ENCODE measurements at places on chromosomes 3 and 15. TPM values are rescaled to one million over a fixed set of nuclear protein-coding genes. Genes with fewer than 3 reads are reported as not detected.

- DNase-seq, result no peak
- H3K4me1 ChIP-seq, result no peaks in the 10 kb centered on the region
- H3K4me3 ChIP-seq, result no peak overlapping the region
These were observed 33.9 kb upstream of the TBC1D23 start for GRCh38 chr3:100226712-100227429.

DNA sequence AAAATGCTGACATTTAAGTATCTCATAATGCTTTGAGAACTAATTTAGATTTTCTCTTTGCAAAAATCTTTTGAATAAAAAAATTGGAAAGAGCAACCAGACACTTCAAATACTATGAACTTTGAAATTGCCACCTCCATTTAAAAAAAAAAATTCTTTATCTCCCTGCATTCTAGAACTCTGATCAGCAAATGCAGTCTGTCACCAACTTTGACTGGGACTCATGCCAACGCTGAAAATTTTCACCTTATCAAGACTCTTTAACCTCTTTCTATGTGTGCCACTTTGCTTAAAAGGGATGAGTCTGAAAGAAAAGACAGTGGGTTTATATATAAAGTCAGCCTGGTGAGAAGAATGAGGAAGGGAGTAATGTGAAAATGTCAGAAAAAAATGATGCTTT, 191.2 kb upstream of the ARPP21 start:
- no peaks in the 10 kb centered on the region for H3K27me3 ChIP-seq
- no peak overlapping the region for H3K4me3 ChIP-seq
- no peak for DNase-seq

GRCh38 chr15:72833561-72833960, 50.0 kb upstream of the ADPGK start:
- H3K27ac ChIP-seq, result no peak overlapping the region
- H3K36me3 ChIP-seq, result no peaks in the 10 kb centered on the region
- H3K27me3 ChIP-seq, result peaks cover 9% of the 10 kb centered on the region
- no peak for DNase-seq
- no peak overlapping the region for H3K4me3 ChIP-seq

DNA sequence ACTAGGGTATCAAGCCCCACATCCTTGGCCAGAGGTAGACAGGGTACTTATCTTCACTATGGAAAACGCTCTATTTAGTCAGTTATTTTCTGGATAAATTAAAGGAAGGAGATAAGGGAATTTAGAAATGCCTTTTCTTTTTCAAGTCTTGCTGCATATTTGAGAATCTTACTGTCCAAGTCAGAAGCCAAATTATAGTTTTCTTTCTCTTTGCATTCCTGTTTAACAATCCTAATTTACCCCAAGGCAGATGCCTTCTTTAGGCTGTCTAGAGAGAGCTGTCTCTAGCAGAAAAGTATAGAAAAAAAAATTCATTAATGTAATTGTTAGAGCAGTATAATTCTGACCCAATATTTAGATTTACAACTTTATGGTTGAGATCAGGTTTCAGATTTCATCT, 64.4 kb upstream of the TBC1D5 start:
- peaks cover 14% of the 10 kb centered on the region for H3K4me1 ChIP-seq
- no peak for DNase-seq
- no peak overlapping the region for H3K27ac ChIP-seq
- no peaks in the 10 kb centered on the region for H3K36me3 ChIP-seq
- H3K4me3 ChIP-seq, result no peak overlapping the region

DNA sequence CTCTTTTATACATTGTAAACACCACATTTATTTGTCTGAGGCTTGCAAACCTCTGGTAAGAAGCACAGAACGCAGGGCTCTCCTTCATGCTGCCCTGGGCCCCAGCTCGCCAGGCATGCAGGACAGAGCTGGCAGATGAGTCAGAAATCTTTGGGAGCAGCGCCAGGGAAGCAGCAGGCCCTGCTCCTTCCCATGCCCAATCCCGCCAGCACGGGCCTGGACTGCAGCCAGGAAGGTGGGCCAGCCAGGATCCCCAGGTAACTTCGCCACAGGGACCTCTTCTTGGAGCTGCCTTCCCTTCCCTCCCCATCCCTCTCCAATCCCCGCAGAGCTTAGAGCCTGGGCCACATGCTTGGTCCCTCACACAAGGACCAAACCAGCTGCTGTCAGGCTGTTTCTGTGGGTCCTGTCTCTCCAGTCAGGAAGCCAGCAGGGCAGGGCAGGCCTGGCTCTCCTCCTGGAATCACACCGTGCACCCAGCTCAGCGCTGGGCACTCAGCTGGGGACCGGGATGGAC, 8.8 kb downstream of the STOML1 start:
- no peak overlapping the region for H3K27ac ChIP-seq
- no peak for DNase-seq
- H3K27me3 ChIP-seq, result no peaks in the 10 kb centered on the region
- H3K36me3 ChIP-seq, result peaks cover 8% of the 10 kb centered on the region

DNA sequence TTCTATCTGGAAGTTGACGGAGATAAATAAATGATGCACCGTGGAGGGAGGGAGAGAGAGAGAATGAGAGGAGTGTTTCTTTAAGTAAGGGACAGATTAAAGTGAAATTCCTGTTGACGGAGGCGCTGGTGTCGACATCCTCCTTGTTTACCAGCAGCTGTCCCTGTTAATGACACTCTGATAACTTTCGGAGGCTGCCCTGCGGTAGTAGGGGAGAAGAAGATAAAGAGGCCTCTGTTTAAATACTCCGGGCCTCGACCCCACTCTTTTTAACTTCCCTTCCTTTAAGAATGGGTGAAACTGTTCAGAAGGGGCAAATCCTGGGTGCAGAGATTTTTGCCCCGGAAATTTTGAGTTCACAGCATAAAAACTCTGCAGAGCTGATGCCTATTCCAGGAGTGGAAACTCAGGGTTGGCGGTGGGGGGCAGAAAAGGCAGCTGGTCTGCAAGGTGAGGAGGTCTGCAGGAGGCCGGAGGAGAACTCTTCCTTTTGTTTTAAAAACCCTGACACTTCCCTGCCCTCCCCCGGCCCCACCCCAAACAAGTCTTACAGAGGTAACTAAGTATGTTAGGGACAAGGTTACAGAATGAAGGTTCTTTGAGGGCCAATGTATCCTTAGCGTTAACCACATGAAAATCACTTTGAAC, 276.6 kb upstream of the NR2F2 start:
- no peaks in the 10 kb centered on the region for H3K36me3 ChIP-seq
- H3K4me3 ChIP-seq, result no peak overlapping the region
- DNase-seq, result no peak
- peaks cover 38% of the 10 kb centered on the region for H3K27me3 ChIP-seq

- peak overlapping the region; percentile 77 for H3K27ac ChIP-seq
- H3K4me3 ChIP-seq, result peak overlapping the region; percentile 55
- H3K36me3 ChIP-seq, result peaks cover 4% of the 10 kb centered on the region
- peaks cover 57% of the 10 kb centered on the region for H3K4me1 ChIP-seq
These were observed 11.6 kb downstream of the ADAMTS17 start for GRCh38 chr15:100330221-100330620.

DNA sequence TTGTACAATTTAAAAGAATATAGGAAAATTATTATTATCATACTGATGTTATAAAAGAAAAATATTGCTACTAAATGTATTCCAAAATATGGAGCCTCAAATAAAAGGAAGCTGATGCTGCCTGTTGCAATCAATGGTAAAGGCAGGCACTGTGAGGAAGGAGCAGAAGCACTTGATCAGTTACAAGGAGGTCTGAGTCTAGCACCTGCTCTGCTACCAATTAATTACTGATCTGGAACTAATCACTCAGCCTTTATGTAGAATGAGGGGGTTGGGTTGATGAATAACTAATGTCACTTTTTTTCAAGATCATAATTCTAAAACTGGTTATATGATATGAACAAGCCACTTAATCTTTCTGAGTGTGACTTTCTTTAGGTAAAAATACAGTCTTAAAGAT, 5.5 kb downstream of the ADGRG7 start:
- no peak overlapping the region for H3K27ac ChIP-seq
- H3K27me3 ChIP-seq, result peaks cover 14% of the 10 kb centered on the region
- DNase-seq, result no peak
- no peak overlapping the region for H3K4me3 ChIP-seq
- H3K4me1 ChIP-seq, result peaks cover 2% of the 10 kb centered on the region

- H3K27me3 ChIP-seq, result peaks cover 80% of the 10 kb centered on the region
- H3K4me3 ChIP-seq, result peak overlapping the region; percentile 71
- DNase-seq, result peak; percentile 34
- peaks cover 49% of the 10 kb centered on the region for H3K4me1 ChIP-seq
- H3K36me3 ChIP-seq, result no peaks in the 10 kb centered on the region
These were observed 3.7 kb downstream of the ISL2 start for GRCh38 chr15:76340198-76340802.

DNA sequence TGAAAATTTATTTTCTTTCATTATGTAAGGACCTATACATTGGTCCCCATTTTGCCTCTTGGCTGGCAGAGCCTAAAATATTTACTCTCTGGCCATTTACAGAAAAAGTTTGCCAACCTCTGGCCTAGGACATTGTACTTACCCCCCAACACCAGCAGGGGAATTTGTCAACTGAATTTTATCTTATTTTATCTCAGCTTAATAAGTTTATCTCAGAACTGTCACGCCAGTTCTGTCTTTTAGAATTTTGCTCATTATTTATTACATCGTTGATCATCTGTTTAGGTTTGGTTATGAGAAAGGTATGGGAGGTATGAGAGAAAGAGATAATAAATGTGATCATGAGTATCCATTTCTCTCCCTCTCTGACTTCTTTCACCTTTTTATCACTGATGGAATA, 38.3 kb downstream of the CHD2 start:
- H3K4me3 ChIP-seq, result no peak overlapping the region
- peaks cover 39% of the 10 kb centered on the region for H3K4me1 ChIP-seq
- no peak for DNase-seq
- peaks cover 79% of the 10 kb centered on the region for H3K36me3 ChIP-seq
- no peaks in the 10 kb centered on the region for H3K27me3 ChIP-seq

- H3K36me3 ChIP-seq, result no peaks in the 10 kb centered on the region
- H3K4me1 ChIP-seq, result peaks cover 32% of the 10 kb centered on the region
- DNase-seq, result no peak
- H3K27ac ChIP-seq, result peak overlapping the region; percentile 66
- H3K4me3 ChIP-seq, result no peak overlapping the region
These were observed 56.7 kb downstream of the CCNL1 start for GRCh38 chr3:157103280-157103679.

- H3K4me3 ChIP-seq, result no peak overlapping the region
- no peaks in the 10 kb centered on the region for H3K27me3 ChIP-seq
- peak overlapping the region; percentile 44 for H3K27ac ChIP-seq
- no peaks in the 10 kb centered on the region for H3K36me3 ChIP-seq
- H3K4me1 ChIP-seq, result peaks cover 12% of the 10 kb centered on the region
These were observed 39.0 kb downstream of the CYP11A1 start for GRCh38 chr15:74328331-74329056.

- H3K27me3 ChIP-seq, result no peaks in the 10 kb centered on the region
- no peaks in the 10 kb centered on the region for H3K36me3 ChIP-seq
- no peak overlapping the region for H3K27ac ChIP-seq
- no peak overlapping the region for H3K4me3 ChIP-seq
- no peak for DNase-seq
- peaks cover 4% of the 10 kb centered on the region for H3K4me1 ChIP-seq
These were observed 97.3 kb downstream of the SEMA6D start for GRCh38 chr15:47814620-47815019.

DNA sequence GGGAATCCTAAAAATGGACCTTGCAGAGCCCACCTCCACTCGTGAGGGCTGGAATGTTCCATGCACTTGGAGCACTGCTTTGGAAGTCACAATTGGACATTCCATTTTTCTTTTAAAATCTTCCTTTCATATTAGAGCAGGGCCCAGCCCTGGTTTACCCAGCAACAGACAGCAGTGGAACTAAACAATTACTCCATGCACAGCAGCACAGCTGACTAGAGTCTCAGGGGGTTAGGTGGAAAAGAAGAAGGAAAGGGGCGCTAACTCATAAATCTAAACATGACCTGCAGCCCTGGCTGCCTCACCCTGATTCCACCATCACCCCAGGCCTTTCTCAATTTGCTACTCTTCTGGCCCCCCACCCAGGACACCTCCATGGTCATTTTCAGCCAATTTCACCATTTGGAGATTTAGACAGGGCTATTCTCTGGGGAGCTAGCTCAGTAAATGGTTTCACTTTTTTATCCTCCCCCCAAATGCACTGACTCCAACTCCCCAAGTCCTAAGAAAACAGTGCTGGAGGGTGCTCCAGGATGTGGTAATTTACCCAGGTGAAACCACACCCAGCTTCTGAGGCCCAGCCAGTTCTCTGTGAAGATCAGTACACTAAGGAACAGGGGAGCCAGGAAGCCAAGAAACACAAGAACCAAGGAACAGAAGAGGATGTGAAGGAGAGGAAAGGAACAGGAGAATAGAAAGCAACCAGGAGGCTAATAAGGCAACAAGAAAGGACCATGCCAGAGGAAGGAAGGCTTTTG, 1.6 kb upstream of the LRRC31 start:
- no peak overlapping the region for H3K4me3 ChIP-seq
- H3K27me3 ChIP-seq, result no peaks in the 10 kb centered on the region
- H3K27ac ChIP-seq, result no peak overlapping the region
- DNase-seq, result peak; percentile 11

DNA sequence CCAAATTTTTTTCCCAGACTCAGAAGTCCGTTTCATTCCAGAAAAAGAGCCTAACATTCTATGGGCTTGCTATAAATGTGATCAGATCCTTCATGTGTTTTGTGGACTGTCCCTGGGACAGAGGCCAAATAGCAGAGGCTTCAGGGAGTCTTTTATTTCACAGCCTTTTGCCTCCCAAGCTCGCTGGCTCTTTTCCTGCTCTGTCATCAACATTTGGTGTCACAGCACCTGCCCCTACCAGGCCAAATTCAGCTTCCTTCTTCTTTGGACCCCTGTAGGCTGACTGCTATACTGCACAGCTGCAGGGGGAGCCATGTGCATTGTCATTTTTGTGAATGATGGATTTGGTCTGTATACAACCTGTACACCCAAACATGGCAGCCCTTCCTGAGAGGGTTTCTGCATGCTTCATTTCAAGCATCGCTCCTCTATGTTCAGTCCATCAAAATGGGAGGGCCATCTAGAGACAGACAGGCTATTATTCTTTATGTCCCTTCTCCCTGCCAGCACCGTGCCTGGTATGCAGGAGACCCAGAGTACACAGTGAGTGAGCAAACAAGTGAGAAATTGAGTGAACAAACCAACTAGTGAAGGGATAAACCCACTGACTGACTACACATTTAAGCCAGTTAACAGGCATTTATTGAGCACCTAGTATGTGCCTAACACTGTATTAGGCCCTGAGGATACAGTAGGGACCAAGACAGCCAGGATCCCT, 17.9 kb upstream of the RPP14 start:
- H3K27me3 ChIP-seq, result no peaks in the 10 kb centered on the region
- no peak overlapping the region for H3K4me3 ChIP-seq
- H3K27ac ChIP-seq, result no peak overlapping the region
- H3K36me3 ChIP-seq, result peaks cover 5% of the 10 kb centered on the region
- no peaks in the 10 kb centered on the region for H3K4me1 ChIP-seq
- no peak for DNase-seq

The POTEB2 gene
- total RNA-seq, result not detected

The ADAMTS9 gene
- not detected for total RNA-seq

The GOLGA6A gene
- not detected for total RNA-seq

The NEK11 gene
- total RNA-seq, result 1.6 TPM
